ENCODE measurements at places on chromosomes 5 and 9.

GRCh38 chr5:10018201-10019069, 231.3 kb downstream of the ATPSCKMT start:
- DNase-seq = no peak

DNA sequence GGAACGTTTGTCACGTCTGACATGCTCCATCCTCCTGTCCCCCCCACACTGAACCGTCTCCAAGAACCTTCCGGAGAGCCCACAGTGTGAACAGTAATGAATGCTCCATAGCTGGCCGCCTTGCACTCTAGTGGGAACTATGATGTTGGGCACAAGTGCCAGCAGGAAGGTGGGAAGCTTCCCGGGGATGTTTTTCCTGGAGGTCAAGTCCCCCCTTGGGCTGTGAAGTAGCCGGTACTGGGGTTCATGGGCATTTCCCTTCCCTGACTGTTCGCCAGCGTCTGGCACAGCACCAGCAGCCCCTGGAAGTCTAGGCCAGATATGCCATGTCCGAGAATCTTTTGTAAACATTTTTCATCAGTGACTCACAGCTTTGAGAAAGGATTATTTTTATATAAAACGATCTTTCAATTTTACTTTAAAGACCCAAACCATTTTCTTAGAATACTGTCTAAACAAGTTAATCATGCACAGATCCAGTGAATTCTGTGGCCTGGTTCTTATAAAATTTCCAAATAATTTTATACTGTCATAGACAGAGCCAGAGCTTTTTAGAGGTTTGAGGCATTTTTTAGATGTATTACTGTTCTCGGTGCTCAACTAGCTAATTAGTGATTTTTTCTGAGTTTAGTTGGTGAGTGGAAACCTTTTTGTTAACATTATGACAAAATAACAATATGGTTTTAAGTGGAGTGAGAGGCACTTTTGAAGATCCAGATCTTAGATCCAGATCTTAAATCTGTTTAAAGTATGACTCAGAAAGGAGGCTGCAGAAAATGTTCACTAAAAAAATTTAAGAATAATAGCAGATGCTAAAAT, 11.6 kb downstream of the ABL1 start:
- no peak for DNase-seq

DNA sequence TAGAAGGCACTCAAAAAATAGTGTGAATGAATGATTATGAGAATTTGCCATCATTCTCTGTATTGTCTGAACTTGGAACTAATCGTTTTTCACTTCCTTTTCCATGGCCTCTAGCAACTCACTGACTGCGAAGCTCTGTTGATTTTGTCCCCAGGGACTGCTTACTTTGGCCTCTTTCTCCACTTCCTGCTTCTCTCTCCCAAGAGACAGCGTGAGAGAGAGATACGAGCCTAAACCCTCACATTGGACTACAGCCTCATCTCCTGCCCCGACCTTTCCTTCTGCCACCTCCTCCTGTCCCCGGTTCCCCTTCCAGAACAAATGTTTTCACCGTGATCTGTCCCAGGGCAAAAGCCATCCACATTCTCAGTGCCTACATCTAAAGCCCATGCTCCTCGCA, 300.8 kb upstream of the PANK3 start:
- DNase-seq = no peak

GRCh38 chr5:115941051-115941675, 21.1 kb upstream of the LVRN start:
- no peak for DNase-seq

GRCh38 chr9:92066168-92066567, 49.0 kb downstream of the SPTLC1 start:
- DNase-seq = no peak

DNA sequence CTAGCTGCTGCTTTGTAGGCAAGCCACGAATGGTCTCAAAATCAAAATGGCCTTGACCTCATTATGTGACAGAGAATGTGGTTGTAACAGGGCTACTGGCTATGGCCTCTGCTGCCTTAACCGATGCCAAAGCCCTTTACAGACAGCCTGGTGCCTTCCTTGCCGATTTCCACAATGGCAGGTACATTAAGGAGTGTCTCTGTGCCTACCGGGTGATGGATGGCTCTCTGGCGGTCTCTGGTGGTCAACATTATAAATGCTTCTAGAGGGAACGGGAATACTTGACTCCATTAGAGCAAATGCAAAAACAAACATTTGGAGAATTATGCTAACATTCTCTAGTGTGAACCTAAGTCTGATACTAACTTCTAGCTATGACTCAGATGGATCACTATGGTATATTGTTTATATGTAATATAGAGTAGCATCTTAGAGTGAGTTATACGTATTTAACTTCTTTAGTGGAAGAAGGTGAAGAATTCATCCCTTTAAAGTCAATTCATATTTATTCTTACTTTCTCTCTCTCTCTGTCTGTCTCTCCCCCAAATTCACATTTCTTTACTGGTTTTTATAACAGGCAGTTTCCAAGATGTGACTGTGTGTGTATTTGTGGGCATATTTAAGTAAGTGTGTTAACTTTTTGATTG, 52.5 kb downstream of the RPS23 start:
- peak; percentile 30 for DNase-seq

DNA sequence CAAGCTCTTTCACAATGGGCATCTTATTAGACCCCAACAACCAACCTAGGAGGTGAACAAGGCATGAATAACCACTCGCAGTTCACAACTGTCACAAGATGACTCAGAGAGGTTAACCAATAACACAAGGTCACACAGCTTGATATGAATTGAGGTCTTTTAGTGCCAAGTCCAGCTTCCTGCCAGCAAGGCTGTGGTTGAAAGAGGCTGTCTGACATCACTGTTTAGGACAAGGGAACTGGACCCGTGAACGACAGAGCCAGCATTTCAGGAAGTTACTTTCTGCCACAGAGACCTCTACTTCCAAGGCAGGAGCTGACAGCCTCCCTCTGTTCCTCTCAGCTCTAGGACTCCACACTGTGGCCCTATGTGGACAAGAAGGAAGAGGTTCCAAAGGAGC, 53.4 kb upstream of the ALDH1B1 start:
- no peak for DNase-seq

DNA sequence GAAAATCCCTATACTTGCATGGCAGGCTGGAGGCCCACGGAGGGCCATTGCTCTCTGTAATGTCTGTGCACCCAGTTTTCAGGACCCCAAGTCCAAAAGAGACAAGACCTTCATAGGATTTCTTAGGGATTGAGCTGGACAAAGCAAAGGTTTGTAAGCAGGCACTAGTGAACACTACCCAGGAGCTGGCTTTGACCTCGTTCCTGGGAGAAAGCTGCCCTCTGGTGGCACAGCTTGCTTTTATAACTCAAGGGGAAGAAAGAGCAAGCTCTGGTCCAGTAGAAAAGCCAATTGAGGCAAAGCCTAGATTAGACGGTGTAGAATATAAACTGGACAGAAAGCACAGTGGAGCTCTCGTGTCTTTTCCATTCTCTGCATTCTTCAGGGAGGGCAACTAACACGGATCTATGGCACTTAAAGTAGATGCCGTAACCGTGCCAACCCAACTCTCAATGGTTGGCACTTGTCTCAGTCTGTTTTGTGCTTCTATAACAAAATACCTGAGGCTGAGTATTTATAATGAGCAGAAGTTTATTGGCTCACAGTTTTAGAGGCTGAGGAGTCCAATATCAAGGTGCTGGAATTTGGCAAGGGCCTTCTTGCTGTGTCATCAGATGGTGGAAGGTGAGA, 7.9 kb downstream of the GABRP start:
- DNase-seq = no peak

DNA sequence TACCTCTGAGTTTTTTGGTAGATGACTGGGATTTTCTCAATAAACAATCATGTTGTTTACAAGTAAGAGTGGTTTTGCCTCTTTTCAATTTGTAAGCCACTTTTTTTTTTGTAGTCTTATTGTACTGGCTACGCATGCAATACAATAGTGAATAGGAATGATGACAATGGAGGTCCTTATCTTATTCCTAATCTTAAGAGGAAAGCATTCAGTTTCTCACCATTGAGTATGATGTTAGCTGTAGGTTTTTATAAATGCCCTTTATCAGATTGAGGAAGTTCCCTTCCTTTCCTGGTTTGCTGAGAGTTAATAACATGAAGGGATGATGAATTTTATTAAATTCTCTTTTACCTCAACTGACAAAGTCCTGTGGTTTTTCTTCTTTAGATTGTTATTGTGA, 155.2 kb downstream of the ADAMTSL1 start:
- DNase-seq = no peak

GRCh38 chr9:19036611-19037010, 3.6 kb upstream of the SAXO1 start:
- DNase-seq = no peak

GRCh38 chr5:119289438-119290044, 66.3 kb upstream of the TNFAIP8 start:
- no peak for DNase-seq

- DNase-seq = no peak
Measured at GRCh38 chr9:112076814-112077213, 98.3 kb downstream of the SUSD1 start.

GRCh38 chr9:86141843-86142242, 42.5 kb upstream of the GOLM1 start:
- no peak for DNase-seq

All from stimulated activated naive CD4-positive, alpha-beta T cell treated with Interleukin-2 at 50 U/mL for 16 hours (primary cell).